GM23338 (cell line): ENCODE measurements at places on chromosomes 7 and 10. TPM values are rescaled to one million over a fixed set of nuclear protein-coding genes. Genes with fewer than 3 reads are reported as not detected.

DNA sequence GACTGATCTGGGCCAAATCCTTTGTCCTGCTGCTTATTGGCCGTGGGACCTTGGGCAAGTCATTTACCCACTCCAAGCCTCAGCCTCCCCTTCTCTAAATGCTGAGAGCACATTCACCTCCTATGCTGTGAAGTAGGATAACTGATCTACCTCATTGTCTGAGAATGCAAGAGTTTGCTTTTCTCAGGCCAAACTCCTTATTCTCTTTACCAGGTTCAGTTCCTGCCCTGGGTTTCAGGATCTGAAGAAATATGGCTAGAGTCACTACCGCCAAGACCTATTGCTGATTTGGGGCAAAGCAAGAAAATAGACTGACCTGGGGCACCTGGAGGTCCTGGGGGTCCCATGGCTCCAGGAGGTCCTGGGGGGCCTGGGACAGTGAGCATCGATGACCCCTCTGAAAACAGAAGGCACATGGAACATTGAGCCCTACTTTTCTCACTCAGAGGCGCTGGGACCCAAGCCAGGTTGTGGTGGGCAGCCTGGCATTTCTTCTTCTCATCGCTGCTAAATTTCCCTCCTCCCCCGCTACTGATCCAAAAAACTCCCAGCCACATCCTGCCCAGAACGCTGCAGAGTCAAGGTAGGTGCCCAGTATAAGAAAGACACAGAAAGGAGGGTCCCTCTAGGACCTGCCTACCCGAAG is 42.4 kb downstream of the COL17A1 start:
- H3K4me1 ChIP-seq = no peaks in the 10 kb centered on the region; the same call in 1 of the 2 replicates
- H3K4me3 ChIP-seq = no peak overlapping the region
- H3K27ac ChIP-seq = no peak overlapping the region
- H3K36me3 ChIP-seq = no peaks in the 10 kb centered on the region
- H3K27me3 ChIP-seq = no peaks in the 10 kb centered on the region

GRCh38 chr10:10911035-10911434 is 106.6 kb upstream of the CELF2 start:
- H3K27me3 ChIP-seq = no peaks in the 10 kb centered on the region
- DNase-seq = no peak
- H3K4me1 ChIP-seq = peaks cover 8% of the 10 kb centered on the region; the same call in 1 of the 2 replicates
- H3K27ac ChIP-seq = no peak overlapping the region
- H3K4me3 ChIP-seq = no peak overlapping the region
- H3K36me3 ChIP-seq = no peaks in the 10 kb centered on the region

GRCh38 chr7:79436378-79436777 is 17.1 kb downstream of the MAGI2 start:
- H3K27ac ChIP-seq = no peak overlapping the region
- no peak overlapping the region for H3K4me3 ChIP-seq
- H3K4me1 ChIP-seq = no peaks in the 10 kb centered on the region
- no peaks in the 10 kb centered on the region for H3K36me3 ChIP-seq

Gene CRHR2
- 0.26 and 1.4 TPM in 2 replicates for polyA plus RNA-seq

Gene EFCAB10
- polyA plus RNA-seq = 9.8 and 10.3 TPM in 2 replicates
